ENCODE measurements at places on chromosomes 11 and 22.

DNA sequence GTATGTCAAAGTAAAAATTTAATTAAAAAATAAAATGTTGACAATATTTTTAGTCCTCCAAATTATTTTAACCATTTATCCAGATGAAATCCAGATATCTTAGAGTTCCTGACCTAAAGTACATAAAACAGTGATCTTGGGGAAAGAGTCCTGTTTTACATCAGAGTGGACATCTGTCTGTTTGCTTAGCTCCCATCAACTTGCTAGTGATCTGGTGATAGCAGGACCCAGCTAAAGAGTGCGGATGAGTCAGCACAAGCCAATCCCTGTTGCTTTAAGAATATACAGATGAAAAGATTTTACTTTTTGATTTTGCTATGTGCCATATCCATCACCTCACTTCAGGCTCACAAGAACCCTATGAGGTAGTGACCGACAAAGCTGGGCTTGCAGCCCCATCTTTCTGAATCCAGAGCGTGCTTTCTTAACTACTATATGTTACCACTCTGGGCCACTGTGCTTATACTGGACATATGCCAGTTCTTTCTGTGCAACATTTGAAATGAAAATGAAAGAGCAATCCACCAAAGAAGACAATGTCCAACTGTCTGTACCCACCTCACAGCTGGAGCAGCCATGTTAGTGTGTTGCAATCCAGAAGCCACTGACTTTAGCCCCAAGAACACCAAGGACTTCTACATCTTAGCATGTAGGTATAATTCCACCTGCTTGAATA lies 167.6 kb upstream of the SESN3 start:
- no peak for DNase-seq

DNA sequence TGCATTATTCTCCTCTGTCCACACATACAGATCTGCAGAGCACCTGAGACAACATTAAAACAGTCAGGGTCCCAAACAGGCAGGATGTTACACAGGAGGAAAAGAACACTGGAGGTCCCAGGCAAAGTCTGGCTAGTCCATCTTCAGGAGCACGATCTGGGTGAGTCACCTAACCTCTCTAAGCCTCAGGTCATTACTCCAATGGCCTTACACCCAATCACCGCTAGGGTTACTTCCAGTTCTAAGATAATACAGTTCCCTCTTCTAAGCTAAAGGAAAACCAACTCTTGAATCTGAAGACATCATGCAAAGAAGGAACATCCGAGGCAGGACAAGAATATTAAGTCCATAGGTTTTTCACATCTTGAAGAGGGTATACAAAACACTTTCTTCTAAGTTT lies 24.5 kb downstream of the ASCC2 start:
- no peak for DNase-seq

DNA sequence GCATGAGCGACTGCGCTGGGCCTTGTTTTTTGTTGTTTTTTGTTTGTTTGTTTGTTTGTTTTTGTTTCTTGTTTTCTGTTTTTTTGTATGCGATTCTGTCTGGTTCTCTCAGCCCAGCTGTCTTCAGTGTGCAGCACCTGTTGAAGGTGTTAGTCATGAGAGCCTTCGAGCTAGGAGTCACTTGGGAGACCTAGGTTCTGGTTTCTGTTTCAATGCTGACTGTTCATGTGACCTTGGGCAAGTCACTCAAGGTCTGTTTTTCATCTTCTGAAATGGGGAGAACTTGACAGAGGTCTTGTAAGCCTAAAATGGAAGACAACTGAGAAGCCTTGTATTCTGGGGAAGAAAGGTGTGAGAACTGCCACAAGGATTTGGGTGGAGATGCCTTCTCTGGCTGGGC lies 1.8 kb downstream of the DCPS start:
- no peak for DNase-seq

GRCh38 chr11:77438487-77438886 lies 35.4 kb downstream of the PAK1 start:
- DNase-seq, result no peak

DNA sequence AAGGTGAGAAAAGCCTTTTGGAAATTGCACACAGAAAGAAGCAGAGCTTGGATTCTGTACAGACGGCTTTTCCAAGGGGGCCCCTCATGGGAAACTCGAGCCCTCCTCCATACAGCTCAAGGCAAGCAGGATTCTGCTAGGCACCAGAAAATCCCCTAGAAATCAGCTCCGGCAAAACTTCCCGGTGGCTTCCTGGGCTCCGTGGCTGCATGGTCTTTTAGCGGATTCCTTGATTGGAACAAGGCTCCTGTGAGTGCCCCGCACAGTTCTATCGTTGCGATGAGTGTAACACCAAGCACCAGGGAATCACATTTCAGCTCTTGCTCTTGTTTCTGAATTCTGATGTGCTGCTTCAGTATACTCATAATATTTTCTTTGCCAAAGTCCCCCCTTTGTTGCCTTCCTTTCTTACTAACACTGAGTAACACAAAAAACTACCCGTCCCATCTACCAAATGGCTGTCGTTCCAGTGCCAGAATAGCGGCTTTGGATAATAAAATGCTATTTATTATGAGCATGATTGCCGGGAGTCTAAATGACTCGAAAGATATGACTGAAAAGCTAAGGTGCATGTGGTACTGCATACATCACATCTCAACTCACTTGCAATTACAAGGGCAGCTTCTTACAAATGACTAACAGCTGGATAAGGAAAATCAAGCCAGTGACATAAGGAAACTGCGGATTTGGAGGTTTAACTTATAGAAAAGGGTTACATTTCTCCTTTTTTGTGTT lies 494.1 kb downstream of the DLG2 start:
- no peak for DNase-seq

DNA sequence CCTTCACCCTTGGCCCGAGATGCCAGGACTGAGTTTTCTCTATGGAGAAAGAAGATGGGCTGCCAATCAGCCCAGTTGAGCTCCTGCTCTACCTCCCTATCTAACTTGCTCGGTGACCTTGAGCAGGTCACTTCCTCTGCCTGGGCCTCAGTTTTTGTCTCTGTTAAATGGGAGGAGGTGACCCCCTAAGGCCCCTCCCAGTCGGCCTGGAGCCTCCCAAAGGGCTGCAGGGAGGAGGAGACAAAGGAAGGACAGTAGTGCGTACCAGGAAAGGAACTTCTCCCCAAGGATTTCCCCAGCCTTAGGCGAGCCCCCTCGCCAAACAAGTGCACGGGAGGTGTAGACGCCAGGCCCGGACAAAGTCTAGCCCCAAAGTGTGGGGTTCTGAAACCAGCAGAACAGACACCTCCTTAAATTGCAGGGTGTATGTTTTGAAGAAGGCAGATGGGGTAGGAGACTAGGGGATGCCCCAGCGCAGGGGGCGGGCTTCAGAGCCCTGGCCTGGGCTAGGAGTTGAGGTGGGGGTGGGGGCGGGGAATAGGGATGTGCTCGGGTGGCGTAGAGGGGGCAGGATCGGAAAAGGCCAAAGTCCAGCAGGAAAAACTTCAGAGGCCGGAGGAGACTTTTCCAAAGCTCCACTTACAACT lies 1.0 kb downstream of the CBX7 start:
- no peak for DNase-seq

- DNase-seq, result no peak
Observed at GRCh38 chr11:9775398-9775779, 111.5 kb downstream of the SWAP70 start.

GRCh38 chr11:115084231-115084630 lies 405.9 kb downstream of the NXPE2 start:
- DNase-seq, result no peak

- no peak for DNase-seq
Observed at GRCh38 chr22:34834059-34834458, 231.9 kb upstream of the ISX start.

DNA sequence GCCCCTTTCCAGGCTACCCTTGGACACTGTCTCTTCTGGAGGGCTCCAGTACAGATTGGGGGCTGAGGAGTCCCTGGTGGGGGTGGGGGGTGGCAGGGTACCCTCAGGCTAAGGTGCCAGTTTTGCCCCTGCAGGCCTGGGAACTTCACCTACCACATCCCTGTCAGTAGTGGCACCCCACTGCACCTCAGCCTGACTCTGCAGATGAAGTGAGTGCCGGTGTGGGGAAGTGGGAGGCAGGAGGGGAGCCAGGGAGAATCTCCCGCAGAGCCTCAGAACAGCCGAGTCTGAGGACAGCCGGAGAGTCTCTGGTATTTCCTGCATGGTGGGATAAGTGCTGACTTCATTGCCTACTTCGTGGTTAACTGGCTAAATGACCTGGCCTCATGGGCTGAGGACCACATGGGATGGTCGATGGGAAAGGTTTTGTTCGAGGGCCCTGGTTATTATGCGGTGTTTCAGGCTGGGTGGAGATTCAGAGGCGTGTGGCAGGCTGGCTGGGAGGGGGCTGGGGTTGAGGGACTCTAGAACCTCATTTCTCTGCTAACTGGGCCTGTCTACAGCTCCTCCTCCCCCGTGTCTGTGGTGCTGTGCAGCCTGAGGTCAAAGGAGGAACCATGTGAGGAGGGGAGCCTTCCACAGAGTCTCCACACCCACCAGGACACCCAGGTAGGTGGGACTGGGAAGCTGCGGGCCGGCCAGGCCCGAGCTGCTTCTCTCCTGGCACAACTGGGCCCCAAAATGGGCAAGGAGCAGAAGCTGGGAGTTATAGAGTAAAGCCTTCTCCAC lies 8.5 kb downstream of the TMEM258 start:
- DNase-seq, result no peak

DNA sequence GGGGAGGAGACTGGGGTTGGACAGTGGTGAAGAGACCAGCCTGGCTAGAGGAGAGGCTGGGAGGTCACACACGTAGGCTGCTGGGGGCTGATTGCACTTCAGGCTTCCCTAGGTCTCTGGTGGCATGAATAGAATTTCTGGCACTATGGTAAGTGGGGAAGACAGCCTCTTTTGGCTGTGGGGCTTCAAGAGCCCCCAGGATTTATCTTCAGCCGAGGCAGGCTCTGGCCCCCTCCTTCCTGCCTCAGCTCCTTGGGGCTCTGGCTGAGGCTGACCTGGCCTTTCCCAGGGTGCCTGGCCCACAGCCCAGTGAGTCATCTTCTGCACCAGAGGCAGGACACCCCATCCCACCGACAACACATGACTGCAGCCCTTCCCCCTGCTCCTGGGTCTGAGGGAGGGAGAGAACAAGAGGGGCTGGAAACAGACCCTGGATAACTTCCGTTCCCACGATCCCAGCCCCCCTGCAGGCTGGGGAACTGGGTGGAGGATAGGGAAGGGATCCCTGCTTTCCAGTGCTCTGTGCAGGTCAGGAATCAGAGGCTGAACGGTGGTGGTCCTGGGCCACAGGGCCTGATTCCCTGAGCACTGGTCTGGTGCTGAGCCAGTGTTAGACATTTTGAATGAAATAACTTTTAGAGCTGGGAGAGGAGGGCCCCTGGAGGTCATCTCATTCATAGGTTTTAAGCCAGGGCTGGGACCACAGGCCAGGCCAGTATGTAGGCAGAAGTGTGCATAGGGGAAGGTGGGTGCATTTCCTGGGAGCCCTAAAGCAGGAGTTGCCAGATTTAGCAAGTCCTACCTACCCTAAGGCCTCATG lies 26.5 kb downstream of the ARHGEF17 start:
- DNase-seq, result no peak

DNA sequence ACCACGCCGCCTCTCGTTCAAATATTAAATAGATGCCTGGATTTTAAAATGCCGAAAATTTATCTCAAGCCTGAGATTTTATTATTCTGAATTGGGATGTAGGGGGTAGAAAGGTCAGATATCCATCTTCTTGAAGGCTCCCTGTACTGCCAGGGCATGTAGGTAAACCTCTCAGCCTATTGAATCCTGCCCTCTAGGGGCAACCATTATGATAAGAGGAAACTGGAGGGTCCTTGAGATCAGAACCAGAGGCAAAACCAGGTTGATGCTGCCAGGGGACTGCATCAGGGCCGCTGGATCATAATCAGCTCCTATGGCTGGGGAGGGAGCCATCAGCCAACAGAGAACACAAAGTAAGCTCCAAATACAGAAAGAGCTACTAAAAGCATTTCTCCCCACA lies 92.4 kb downstream of the KCNC1 start:
- no peak for DNase-seq

GRCh38 chr11:2095542-2095941 lies 43.6 kb downstream of the IGF2 start:
- no peak for DNase-seq

DNA sequence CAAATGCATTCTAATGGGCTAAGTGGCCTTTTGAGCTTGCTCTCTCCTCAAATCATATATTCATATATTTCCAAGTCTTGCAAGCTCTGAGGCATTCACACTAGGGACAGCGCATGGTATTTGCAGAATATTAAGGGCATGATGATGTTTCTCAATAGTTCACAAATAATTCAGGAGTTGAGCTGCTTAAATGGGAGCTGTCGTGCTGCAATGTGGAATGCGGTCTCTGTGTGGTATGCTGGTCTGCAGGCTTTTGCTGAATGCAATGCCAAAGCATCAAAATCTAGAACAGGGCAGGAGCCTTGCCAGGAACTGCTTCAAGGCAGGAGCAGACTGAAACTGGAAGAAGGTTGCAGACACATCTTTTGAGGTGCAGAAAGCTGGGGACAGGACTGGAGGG lies 1060.0 kb downstream of the TBC1D22A start:
- DNase-seq, result no peak

DNA sequence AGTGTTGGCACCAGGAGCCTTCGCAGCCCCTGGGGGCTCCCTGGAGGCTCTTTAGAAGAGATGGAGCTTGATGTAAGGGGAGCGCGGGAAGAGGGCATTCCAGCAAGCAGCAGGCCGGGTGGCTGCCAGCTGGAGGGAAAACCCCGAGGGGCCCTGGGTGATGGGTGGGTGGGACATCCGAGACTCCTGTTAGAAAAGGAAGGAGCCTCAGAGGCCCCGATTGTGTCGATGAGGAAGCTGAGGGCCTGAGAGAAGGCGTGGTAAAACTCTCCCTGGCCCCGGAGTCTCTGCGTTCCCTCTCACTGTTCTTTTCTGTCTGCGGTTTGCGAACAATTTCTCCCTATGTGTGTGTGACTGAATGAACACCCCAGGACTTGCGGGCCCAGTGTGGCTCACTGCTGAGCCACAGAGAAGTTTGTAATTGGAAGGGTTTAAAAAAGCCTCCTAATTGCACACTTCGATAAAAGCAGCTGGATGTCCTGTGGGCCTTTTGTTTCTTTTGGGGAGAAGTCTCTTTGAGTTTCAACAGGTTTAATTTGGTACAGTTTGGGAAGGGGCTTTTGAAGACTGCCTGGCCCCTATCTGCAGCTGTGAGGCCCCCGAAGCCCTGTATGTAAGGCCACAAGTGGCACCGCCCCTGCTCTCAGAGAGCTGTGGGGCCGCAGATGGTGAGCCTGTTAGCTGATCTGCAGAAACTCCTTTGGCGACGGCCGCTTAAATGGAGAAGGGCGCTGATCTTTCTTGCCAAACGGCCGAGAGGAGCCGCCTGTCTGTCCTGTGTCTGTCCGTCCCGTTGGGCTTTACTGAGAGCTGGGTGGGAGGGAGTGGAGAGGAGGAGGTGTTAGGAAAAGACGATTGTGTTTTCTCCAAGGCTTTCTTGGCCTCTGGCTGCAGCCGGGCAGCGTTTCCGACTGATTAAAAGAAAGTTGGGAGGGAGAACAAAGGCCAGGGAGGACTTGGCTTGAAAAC lies 2.0 kb downstream of the FBLN1 start:
- no peak for DNase-seq
